Activated effector memory CD4-positive, alpha-beta T cell treated with Interleukin-2 at 50 U/mL for 16 hours (primary cell): ENCODE measurements at places on chromosomes 6 and 20.

GRCh38 chr6:139368661-139369060 lies 5.8 kb downstream of the CITED2 start:
- no peak for DNase-seq

GRCh38 chr20:58289143-58289542 lies 20.4 kb upstream of the RAB22A start:
- DNase-seq: no peak

DNA sequence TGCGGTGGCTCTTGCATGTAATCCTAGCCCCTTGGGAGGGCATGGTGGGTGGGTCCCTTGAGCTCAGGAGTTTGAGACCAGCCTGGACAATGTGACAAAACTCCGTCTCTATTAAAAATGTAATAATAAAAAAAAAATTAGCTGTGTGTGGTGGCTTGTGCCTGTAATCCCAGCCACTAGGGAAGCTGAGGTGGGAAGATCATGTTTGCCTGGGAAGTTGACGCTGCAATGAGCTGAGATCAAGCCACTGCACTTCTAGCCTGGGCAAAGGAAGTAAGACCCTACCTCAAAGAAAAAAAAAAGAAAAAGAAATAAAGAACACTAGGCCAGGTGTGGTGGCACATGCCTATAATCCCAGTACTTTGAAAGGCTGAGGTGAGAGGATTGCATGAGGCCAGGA lies 4.5 kb upstream of the SAMHD1 start:
- no peak for DNase-seq

- no peak for DNase-seq
Measured at GRCh38 chr6:3380344-3381232, 76.3 kb downstream of the SLC22A23 start.

- no peak for DNase-seq
Measured at GRCh38 chr20:63293871-63294535, 1.0 kb downstream of the COL20A1 start.

- DNase-seq: no peak
Measured at GRCh38 chr6:130779658-130780033, 47.6 kb upstream of the SMLR1 start.

DNA sequence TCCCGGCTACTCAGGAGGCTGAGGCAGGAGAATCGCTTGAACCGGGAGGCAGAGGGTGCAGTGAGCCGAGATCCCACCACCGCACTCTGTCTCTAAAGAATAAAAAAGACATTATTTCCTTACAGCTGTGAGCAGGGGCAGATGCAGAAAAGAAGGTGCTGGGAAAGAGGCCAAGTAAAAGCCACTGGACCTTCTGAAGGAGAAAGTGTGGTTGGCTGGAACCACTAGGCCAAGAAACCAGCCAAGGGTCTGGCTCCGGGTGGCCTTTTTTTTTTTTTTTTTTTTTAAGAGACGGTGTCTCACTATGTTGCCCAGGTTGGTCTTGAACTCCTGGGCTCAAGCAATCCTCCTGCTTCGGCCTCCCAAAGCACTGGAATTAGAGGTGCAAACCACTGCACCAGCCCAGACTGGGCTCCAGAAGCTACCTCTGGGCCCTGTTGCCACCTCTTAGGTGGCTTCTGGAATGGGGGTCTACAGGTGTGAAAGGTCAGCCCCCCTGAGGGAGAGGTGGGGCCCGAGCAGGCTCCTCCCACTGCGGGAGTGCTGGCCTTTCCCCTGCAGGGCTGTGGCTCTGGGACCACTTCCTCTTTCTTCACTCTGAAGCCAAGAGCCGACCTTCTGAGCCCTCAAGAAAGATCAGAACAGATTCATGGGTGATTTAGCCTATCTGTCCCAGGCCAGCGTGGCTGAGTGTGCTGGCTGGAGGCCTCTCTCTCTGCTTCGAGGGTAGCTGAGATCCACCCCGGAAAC lies at the start of gene FGD2:
Gene FGD2, plus strand, starts transcription at position 595 of the 750 bp plus-strand sequence. CDS start 163 bp downstream, outside the sequence.
- DNase-seq: no peak

DNA sequence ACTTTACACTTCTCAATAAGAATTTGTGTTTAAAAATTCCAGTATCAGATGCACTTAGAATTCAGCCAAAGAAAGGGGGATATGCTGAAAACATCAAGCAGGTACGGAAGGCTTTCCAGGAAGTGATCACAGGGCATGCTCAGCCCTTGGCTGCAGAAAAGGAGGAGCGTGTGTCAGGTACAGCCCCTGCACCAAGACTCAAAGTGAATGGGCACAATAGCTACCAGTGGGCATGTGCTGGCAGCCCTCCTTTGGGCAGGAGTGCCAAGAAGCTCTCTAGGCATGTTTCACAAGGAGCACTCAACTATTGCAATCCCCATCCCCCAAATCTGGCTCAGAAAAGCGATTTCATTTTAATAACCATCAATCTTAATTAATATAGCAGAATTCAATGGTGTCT lies 298.8 kb downstream of the GMDS start:
- no peak for DNase-seq

DNA sequence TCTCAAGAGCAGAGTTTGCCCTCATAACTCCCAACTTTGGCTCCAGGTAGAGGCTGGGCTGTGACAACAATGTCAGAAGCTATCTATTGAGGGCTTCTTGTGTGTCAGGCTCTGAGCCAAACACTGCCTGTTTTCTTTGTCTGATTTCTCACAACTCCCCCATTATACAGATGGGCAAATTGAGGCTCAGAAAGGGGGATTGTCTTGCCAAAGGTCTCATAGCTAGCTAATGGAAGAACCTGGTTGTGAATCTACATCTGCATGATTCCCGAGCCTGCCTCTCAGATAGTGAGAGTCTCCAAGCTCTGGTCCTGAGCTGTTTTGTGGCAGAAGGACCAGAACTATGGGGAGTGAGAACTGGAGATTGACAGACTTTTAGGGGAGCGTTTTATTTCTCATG lies 1.4 kb downstream of the CD40 start:
- DNase-seq: no peak

GRCh38 chr20:44392776-44393607 lies 37.5 kb downstream of the HNF4A start:
- DNase-seq: no peak

- DNase-seq: no peak
Measured at GRCh38 chr6:43061861-43062260, 2.4 kb downstream of the KLC4 start.

GRCh38 chr6:167329014-167329413 lies 4.1 kb downstream of the TTLL2 start:
- DNase-seq: no peak

DNA sequence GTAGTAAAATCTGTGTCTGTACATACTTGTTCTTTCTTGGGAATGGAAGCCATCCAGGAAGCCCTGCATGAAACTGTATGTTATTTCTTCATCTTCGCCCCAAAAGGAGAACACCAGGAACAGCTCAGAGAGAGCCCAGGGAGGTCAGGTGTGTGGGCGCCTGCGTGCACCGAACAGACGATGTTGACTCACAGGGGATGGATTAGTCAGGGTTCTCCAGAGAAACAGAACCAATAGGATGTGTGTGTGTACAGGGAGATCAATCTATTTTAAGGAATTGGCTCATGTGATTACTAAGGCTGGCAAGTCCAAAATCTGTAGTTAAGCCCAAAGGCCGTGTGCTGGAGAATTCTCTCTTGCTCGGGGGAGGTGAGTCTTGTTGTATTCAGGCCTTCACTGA lies 45.7 kb downstream of the RNASET2 start:
- no peak for DNase-seq
